ENCODE measurements at places on chromosomes 1 and 21. TPM values are rescaled to one million over a fixed set of nuclear protein-coding genes. Genes with fewer than 3 reads are reported as not detected.

Gene SMPDL3B
- total RNA-seq: not detected

Gene HSD3B2
- total RNA-seq: not detected

GRCh38 chr21:31443736-31444521 lies 99.9 kb upstream of the TIAM1 start:
- peak overlapping the region; percentile 31 for H3K27ac ChIP-seq
- H3K4me1 ChIP-seq: no peaks in the 10 kb centered on the region
- no peak overlapping the region for H3K4me3 ChIP-seq
- no peaks in the 10 kb centered on the region for H3K36me3 ChIP-seq

DNA sequence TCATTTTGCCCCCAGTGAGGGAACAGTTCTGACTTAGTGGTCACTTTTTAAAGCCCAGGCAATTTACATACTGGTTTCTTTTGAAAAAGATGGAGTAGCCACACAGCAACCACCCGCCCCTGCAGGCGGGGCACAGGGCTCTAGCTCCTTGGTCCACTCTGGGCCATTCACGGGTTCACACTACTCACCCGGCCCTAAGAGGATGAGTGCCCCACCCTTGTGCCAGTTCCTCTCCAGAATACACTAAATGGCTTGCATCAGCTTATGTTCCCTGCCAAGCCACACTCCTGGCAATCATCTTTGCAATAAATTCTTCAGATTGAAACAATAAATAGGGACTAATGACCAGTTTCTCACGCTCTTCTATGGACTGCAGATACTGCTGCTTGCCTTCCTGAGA lies 15.7 kb upstream of the ATP13A2 start:
- no peak overlapping the region for H3K4me3 ChIP-seq
- H3K27me3 ChIP-seq: no peaks in the 10 kb centered on the region
- no peak for DNase-seq
- peaks cover 98% of the 10 kb centered on the region for H3K36me3 ChIP-seq

- H3K27ac ChIP-seq: peak overlapping the region; percentile 99
- no peaks in the 10 kb centered on the region for H3K27me3 ChIP-seq
- peak overlapping the region; percentile 94 for H3K4me3 ChIP-seq
- H3K36me3 ChIP-seq: peaks cover 24% of the 10 kb centered on the region
- peaks cover 43% of the 10 kb centered on the region for H3K4me1 ChIP-seq
These were observed 440 bp downstream of the PIGP start for GRCh38 chr21:37072274-37072987.

- no peak for DNase-seq
- H3K27ac ChIP-seq: no peak overlapping the region
- H3K36me3 ChIP-seq: no peaks in the 10 kb centered on the region
- no peak overlapping the region for H3K4me3 ChIP-seq
- H3K4me1 ChIP-seq: no peaks in the 10 kb centered on the region
These were observed 306.2 kb downstream of the PTPRU start for GRCh38 chr1:29542548-29542947.

DNA sequence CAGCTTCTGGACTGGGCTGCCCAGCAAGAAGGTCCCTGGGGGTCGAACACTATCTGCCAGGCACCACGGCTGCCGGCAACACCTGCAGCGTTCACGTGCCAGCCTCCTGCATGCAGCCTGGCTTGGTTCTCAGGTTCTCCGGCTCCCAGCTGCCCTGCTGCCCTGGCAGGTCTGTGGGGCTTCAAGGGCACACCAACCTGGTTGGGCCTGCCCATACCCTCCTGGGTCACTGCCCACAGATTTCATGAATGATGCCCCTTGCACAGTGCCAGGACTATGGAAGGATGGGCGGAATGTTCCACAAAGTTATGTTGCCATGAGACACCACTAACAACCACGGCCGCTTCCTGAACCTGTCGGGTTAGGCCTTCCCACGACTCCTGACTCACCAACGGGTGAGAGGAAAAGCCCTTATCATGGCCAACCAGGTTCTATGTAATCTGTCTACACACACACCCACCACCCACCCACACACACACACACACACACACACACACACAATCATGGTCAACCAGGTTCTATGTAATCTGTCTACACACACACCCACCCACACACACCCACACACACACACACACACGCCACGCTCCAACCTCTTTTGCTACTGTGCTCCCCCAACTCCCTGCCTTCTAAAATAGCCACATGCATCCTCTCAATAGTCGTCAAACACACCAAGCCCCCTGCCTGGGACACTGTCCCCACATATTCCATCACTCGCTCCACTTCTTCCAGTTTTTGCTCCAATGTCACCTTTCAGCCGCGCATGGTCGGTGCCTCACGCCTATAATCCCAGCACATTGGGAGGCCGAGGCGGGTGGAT lies 32.2 kb downstream of the HSPG2 start:
- H3K27me3 ChIP-seq: no peaks in the 10 kb centered on the region
- DNase-seq: peak; percentile 61
- peak overlapping the region; percentile 90 for H3K27ac ChIP-seq

GRCh38 chr1:150371110-150371509 lies 7.2 kb downstream of the RPRD2 start:
- H3K36me3 ChIP-seq: no peaks in the 10 kb centered on the region
- peaks cover 82% of the 10 kb centered on the region for H3K4me1 ChIP-seq
- no peak overlapping the region for H3K4me3 ChIP-seq
- H3K27ac ChIP-seq: no peak overlapping the region
- DNase-seq: no peak

GRCh38 chr1:164601399-164602100 lies 42.6 kb downstream of the PBX1 start:
- DNase-seq: no peak
- H3K4me1 ChIP-seq: peaks cover 72% of the 10 kb centered on the region
- peaks cover 12% of the 10 kb centered on the region for H3K36me3 ChIP-seq
- no peaks in the 10 kb centered on the region for H3K27me3 ChIP-seq
- no peak overlapping the region for H3K4me3 ChIP-seq

DNA sequence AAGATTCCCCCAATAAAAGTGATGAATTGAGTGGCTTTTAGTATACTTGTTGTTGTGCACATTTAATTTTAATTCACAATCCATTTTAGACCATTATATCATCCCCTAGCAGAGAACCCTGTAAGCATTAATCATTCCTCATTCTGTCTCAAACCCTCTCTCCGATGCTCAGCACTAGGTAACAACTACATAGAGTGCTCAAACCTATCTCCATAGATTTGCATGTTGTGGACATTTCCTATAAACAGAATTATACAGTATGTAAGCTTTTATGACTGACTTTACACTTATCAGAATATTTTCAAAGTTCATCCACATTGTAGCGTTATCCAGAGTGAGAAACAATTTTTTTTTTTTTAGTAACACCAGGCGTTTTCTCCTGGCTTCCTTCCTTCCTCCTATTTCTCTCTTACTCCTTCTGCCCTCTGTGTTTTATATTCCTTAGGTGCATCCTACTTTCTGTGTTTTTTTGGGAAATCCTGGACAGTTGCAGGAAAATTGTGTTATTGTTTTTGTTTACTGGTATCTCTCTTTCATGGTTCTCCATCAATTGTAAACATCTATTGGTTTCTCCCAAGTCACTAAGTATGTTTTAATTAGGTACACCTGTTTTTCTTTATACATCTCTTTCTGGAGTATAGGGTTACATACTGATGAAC lies 1528.0 kb upstream of the TPTE start:
- H3K36me3 ChIP-seq: no peaks in the 10 kb centered on the region
- H3K27me3 ChIP-seq: peaks cover 77% of the 10 kb centered on the region
- no peaks in the 10 kb centered on the region for H3K4me1 ChIP-seq
- no peak overlapping the region for H3K27ac ChIP-seq

DNA sequence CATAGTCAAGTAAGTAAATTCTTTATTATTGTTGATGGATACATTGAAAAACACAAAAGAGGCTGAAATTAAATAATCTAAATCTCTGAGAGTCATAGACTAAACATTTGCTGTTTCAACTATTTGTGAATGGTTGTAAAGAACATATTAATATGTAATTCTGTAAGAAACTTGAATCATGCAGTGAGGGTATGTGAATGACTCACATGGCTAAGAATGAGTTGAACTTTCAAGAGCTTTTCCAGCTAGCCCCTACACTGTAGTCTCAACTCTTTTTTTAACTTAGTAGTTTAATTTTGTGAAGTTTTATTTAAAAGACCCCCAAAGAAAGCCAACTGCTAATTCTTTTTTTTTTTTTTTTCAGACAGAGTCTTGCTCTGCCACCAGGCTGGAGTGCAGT lies 588.1 kb downstream of the DPYD start:
- peaks cover 2% of the 10 kb centered on the region for H3K4me1 ChIP-seq
- no peak overlapping the region for H3K27ac ChIP-seq
- no peaks in the 10 kb centered on the region for H3K27me3 ChIP-seq
- DNase-seq: no peak

- H3K4me1 ChIP-seq: peaks cover 86% of the 10 kb centered on the region
- H3K36me3 ChIP-seq: no peaks in the 10 kb centered on the region
- peak overlapping the region; percentile 96 for H3K27ac ChIP-seq
- no peak for DNase-seq
- H3K27me3 ChIP-seq: no peaks in the 10 kb centered on the region
These were observed 30.5 kb upstream of the BTG2 start for GRCh38 chr1:203274603-203275381.

DNA sequence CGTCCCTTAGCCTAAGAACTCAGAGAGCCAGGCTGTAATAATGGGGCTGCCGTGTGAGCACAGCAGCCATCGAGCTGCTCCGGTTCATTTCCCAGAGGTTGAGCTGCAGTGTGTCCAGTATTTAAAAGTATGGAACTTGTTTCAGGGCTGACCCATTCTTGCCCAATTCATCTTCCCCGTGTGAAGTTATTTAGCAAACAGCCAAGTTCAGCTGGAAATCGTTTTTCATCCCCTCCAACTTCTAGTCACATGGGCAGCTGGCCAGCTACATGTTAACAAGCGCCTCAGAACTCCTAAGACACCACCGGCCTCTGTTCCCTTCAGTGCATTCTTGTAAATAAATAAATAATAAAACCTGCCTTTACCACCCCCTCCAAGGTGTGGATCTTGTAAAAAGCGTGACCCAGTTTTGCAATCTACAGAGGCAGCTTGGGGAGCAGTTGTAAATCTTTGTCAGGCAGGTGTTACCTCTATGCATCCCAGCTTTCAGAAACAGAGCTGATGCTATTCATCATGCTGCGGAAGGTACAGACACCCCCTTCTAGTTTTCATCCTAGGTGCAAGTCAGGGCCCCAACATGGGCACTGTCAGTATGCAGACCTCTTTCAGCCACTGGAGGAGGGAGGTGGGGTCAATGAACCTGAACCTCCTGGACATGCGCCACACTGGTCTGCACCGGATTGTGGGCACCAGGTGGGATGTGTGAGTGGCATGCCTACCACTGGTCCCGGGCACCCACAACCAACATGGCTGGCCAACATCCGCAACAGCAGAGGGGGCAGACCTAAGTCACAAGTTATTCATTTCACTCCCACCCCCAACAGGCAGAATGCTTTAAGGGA lies 18.7 kb upstream of the KNCN start:
- H3K4me1 ChIP-seq: peaks cover 24% of the 10 kb centered on the region
- no peak for DNase-seq
- H3K27me3 ChIP-seq: no peaks in the 10 kb centered on the region

- no peaks in the 10 kb centered on the region for H3K36me3 ChIP-seq
- H3K27me3 ChIP-seq: no peaks in the 10 kb centered on the region
- peak; percentile 75 for DNase-seq
- peak overlapping the region; percentile 92 for H3K27ac ChIP-seq
- H3K4me1 ChIP-seq: peaks cover 89% of the 10 kb centered on the region
- H3K4me3 ChIP-seq: peak overlapping the region; percentile 84
These were observed 76.3 kb downstream of the MORN1 start for GRCh38 chr1:2314803-2315673.

- H3K27me3 ChIP-seq: no peaks in the 10 kb centered on the region
- H3K4me3 ChIP-seq: no peak overlapping the region
- H3K36me3 ChIP-seq: no peaks in the 10 kb centered on the region
- no peak for DNase-seq
These were observed 313.3 kb downstream of the LMO4 start for GRCh38 chr1:87641996-87642395.

- no peak overlapping the region for H3K4me3 ChIP-seq
- no peaks in the 10 kb centered on the region for H3K36me3 ChIP-seq
- no peak overlapping the region for H3K27ac ChIP-seq
- H3K27me3 ChIP-seq: no peaks in the 10 kb centered on the region
- no peaks in the 10 kb centered on the region for H3K4me1 ChIP-seq
- no peak for DNase-seq
These were observed 120.7 kb upstream of the SGIP1 start for GRCh38 chr1:66413136-66413837.

GRCh38 chr1:61131716-61132115 lies 49.4 kb downstream of the NFIA start:
- no peak for DNase-seq
- H3K36me3 ChIP-seq: no peaks in the 10 kb centered on the region
- H3K27ac ChIP-seq: peak overlapping the region; percentile 74
- peak overlapping the region; percentile 38 for H3K4me3 ChIP-seq
- peaks cover 68% of the 10 kb centered on the region for H3K4me1 ChIP-seq

DNA sequence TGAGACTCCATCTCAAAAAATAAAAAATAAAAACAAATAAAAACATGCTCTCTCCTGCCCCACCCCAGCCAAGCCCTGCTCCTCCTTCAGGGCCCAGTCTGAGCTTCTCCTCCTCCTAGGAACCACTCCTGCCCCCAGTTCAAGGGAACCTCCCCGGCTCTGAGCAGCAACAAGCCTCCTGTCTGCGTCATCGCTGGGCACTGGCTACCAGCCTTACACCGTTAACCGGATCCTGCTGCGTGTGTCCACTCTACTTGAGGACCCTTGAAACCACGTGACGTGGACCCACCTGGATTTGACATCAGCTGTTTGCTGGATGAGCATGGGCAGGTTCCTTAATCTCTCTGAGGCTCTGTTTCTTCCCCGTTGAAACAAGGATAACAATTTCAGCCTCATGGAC lies 1.6 kb upstream of the TAS1R2 start:
- peaks cover 40% of the 10 kb centered on the region for H3K27me3 ChIP-seq
- H3K36me3 ChIP-seq: no peaks in the 10 kb centered on the region
- no peak overlapping the region for H3K4me3 ChIP-seq

DNA sequence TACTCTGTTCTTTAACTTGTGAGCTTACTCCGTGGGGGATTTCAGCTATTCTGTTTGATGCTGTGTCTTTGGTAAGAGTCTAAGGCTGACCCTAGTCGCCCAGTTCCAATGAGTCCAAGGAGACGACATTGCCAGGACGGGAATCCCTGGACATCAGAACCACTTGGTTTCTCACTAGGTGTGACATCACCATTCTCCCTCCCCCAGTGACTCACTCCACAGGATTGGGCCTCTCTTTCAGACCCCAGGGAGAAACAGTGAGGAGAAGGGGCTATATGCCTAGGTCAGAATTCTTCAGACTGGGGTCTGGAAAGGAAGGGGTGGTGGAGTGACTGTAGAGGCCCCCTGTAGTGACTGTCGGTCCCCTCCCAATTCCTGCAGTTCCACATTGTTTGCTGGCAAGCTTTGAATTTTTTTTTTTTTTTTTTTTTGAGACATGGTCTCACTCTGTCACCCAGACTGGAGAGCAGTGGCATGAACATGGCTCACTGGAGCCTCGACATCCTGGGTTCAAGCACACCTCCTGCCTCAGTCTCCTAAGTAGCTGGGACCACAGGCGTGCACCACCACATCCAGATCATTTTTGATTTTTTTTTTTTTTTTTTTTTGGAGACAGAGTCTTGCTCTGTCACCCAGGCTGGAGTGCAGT lies 21.3 kb downstream of the ALPL start:
- H3K4me1 ChIP-seq: peaks cover 12% of the 10 kb centered on the region
- H3K4me3 ChIP-seq: no peak overlapping the region
- no peaks in the 10 kb centered on the region for H3K36me3 ChIP-seq
- H3K27me3 ChIP-seq: no peaks in the 10 kb centered on the region
- H3K27ac ChIP-seq: no peak overlapping the region

Gene FAM72A
- total RNA-seq: not detected

Gene CASQ2
- total RNA-seq: 1,110 TPM

Data from left ventricle myocardium inferior (tissue), 1 donor.